ENCODE measurements at places on chromosomes 6 and 20.

DNA sequence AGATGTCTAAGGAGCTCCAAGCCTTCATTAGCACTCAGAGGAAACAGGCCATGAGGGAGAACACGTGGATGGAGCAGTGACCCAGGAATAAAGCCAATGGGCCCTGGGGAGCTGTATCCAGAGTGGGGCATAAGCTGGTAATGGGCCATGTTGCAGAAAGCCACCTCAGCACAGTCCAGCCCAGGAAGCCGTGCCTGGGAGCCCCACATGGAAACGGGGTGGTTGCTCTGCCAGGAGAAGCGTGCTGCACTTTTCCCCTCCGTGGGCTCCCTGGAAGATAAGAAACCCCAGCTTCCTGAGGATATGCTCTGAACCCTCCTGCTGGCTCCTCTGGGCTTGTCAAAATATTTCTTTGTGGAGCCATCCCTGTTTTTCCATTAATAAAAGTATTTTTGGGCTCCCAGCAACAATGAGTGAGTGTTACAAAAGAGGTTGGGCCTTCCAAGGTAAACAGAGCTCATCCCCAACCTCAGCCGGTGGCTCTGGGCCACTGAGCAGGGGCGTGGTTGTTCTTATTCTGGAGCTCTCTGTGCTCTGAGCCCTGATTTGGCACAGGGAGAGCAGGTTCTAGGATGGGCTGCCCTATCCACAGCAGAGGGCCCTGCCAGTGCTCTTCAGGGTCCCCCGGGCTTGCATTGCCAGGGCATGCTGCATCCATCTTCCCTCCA is 31.2 kb upstream of the NFATC2 start:
- no peak for DNase-seq

DNA sequence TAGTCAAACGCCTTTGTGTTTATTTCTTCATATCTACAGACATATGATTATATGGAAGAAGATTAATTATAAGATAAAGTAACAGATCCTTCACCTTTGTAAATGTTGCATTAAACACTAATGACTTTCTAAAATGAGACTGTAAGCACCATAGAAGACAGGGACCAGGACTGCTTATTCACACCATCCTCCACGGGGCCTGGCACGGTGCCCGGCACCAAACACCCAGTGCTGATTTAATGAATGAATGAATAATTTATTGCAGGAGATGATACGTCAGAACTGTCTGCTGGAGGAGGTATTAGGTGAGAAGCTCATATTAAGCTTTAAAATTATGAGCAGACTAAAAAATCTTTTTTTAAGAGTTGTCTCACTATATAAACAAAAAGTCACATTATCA is 88.3 kb downstream of the SLX4IP start:
- no peak for DNase-seq

DNA sequence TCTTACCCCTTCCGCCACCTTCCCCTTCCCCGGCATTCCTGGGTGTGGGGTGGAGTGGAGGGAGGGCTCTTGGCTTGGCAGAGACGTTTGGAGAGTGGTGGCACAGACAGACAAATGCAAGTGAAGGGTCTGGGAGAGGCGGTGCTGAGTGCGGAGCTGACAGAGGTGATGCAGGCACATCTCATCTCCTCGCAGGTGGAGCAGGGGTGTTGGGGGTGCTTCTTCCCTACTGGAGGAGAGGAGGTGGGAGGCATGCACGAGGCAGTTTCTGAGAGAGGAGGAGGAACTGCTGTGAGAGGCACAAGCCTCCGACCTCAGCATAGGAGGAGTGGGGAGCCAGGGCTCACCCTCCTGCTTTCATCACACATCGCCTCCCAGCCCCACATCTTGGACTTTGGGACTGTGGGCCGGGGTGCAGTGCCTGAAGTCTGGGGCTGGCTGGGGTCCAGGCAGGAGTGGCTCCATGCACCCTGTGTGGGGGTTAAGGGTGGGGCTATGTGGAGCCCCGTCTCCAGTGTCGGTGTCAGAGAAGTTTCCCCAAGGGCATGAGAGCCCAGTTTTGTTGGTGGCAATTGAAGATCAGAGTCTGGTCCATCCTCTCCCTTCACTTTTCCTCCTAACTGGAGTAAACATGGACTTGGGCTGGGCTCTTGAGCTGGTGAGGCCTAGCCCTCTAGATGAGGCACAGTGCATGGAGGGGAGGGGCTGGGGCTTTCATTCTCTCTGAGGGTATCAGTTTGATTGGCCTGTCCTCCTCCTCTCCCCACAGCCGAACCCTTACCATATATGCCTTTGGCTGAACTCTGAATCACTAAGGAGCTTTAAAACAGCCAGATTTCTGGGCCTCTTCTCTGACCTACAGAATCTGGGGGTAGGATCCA is 20.2 kb upstream of the SLC22A7 start:
- no peak for DNase-seq

DNA sequence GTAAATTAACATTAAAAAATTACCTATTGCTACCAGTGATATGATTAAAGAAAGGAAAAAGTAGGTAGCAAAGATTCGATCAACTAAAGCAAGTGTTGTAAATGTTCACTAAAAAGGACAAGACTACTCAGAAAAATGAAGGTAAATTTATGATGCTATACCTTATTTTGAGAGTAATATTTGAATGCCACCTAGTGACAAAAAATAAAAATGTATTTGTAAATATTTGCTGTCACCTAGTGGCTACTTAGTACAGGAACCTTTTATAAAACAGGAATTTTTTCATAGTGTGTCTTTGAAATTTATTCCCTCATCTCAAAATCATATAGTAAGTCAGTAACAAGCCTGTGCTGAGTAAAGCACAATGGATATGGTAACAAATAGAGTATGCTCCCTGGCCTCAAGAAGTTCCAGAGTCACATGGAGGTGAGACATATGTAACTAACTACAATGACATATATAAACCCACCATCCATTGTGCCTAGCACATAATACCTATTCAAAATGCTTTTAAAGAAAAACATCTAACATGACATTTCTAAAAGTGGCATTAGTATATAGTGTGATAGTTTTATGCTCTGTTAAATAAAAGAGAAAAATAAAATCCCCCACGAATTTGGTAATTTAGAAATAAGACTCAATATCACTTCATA is 193.1 kb upstream of the SIM1 start:
- DNase-seq: no peak

GRCh38 chr6:73564578-73565345 is 43.9 kb upstream of the EEF1A1 start:
- no peak for DNase-seq

Data from activated T-cell treated with anti-CD3 and anti-CD28 coated beads, Interleukin-2, amount 50 U/mL, for 48 hours (primary cell).